CD4-positive, alpha-beta T cell treated with Interferon alpha-2 for 1 hour (primary cell): ENCODE measurements at places on chromosomes 16 and 17.

- DNase-seq: no peak
Observed at GRCh38 chr16:57341441-57342303, 16.9 kb upstream of the CCL22 start.

GRCh38 chr16:54055191-54055590, 231.4 kb downstream of the IRX3 start:
- DNase-seq: no peak

DNA sequence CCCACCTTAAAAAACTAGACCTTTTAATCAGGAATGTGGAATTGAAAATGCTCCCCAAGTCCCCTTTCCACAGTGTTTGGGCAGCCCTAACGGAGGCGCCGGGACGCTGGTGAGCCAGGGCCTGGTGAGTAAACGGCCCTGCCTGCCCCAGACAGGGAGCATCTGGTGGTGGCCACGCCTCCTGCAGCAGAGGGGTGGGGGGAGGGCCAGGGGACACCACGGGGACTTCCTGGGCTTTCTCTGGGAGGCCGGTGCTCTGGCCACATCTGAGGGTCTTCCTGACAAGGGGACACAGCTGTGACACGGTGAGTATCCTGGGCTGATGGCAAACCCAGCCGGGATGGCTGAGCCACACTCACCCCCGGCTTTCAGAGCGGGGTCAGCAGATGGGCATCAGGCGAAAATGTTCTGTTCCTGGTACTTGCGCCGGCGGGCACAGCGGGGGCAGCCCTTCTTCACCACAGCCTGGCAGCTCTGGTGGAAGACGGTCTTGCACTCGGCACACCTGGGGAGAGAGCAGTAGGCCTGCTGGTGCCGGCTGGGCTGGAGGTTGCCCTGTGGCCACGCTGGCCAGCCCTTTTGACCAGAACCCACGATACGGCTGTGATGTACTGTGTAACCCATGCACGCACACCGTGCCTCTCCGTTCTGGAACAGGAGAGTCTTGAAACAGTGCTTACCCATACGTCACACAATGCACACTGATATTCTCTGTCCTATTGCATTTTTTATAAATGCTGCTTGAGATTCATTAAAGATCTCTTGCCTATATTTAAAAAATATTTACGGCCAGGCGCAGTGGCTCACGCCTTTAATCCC, 5.0 kb upstream of the ARHGAP27 start:
- no peak for DNase-seq

DNA sequence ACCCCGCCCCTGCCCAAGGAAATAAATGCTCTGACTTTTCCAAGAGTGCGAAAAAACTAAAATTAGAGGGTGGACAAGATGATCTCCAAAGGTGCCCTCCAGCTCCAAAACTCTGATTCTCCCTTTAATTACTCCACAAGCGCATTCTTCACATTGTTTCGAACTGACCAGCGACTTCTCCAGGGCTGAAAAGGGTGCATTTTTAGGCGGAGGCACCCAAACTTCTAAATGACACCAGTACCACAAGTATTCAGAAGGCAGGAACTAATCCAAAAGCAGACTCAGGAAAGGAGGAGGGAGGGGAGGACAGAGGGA, 750 bp downstream of the ZFHX3 start:
- DNase-seq: no peak

- no peak for DNase-seq
Observed at GRCh38 chr16:21156767-21157467, 1.6 kb upstream of the LDAF1 start.

- peak; percentile 73 for DNase-seq
Observed at GRCh38 chr16:3157229-3158025, 22.6 kb downstream of the ZNF213 start.
